ENCODE measurements at places on chromosomes 1 and 21. TPM values are rescaled to one million over a fixed set of nuclear protein-coding genes. Genes with fewer than 3 reads are reported as not detected.
A peak's percentile ranks its signal among the peaks of the same experiment; 100 is the strongest.

Gene CAMK1G
- total RNA-seq = 6.3 TPM

DNA sequence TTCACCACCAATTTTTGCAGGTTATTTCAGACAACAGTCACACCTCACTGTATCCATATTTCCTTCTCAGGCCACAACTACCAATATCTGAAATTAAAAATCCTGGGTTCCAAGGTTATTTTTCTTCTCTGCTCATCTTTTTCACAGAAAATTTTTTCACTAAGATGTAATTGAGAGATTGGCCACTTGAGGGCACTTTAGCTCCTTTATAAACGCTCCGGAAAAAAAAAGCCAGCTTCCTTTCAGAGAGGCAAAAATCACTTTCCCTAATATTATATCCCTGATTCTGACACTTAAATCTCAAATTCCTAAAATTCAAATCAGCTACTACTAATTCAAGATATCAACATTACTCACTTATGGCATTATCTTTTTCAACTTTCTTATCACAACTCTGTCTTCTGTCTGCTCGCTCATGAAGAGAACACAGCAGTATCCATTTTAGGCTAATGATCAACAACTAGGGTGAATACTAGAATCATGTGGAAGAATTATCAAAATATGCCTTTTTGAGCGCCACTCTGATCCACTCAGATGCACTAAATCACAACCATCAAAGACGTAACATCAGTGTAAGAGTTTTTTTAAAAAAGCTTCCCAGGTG, 101.4 kb upstream of the RGS1 start:
- no peak for ATAC-seq

Gene KPRP
- 0.56 TPM for total RNA-seq

Gene CYP4Z1
- 40.1 TPM for total RNA-seq

GRCh38 chr1:54547601-54548388, at the start of gene ACOT11:
Gene ACOT11 (plus strand): TSS chr1:54548228. CDS start chr1:54548310, 82 bp downstream.
- ATAC-seq = peak; percentile 95
